GM12892 (cell line): ENCODE measurements at places on chromosomes 6 and 20.

DNA sequence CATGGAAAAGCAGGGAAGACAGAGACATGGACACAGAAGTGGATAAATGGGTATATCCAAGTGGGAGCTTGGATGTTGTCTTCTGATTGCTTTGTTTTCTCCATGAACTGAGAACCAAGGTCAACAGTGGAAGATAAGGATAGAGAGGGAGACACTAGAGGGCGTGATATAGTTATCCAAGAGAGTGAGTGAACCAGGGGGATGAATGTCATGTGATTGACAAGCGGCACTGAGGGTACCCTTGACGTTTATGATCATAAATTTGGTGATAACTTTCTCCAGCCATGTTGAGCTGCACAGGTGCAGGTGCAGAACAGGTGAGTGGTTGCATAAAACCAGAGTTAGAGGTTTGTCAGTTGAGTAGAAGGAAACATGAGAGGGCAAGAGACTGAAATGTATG is 20.7 kb downstream of the EBF4 start:
- no peak for DNase-seq

- no peak for DNase-seq
These were observed 37.4 kb downstream of the VEGFA start for GRCh38 chr6:43807228-43808061.

DNA sequence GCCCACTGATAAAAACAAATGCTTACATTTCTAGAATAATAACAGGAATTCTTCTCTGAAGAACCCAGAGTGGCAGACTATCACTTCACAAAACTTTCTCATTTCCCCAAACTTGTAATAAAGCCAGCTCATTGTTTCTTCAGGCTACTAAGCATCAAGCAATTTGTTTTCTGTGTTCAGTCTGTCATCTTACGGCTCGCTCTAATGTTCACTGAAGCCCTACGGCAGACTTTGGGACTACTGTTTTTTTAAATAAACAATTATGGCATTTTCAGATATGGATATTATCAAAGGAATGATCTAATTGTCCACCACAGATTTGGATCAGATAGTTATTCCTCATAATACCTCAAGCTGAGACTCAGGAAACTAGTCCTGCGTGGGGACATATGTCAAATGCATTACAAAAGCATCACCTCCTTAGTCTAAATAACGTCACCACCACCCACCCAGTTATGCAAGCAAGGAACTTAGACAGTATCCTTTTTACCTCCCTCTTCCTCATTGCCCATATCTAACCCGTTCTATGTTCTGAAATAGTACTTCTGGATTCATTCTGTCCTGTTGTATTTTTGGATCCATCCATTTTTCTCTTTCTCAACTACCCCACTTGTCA is 415.1 kb downstream of the PLCB1 start:
- DNase-seq = no peak

DNA sequence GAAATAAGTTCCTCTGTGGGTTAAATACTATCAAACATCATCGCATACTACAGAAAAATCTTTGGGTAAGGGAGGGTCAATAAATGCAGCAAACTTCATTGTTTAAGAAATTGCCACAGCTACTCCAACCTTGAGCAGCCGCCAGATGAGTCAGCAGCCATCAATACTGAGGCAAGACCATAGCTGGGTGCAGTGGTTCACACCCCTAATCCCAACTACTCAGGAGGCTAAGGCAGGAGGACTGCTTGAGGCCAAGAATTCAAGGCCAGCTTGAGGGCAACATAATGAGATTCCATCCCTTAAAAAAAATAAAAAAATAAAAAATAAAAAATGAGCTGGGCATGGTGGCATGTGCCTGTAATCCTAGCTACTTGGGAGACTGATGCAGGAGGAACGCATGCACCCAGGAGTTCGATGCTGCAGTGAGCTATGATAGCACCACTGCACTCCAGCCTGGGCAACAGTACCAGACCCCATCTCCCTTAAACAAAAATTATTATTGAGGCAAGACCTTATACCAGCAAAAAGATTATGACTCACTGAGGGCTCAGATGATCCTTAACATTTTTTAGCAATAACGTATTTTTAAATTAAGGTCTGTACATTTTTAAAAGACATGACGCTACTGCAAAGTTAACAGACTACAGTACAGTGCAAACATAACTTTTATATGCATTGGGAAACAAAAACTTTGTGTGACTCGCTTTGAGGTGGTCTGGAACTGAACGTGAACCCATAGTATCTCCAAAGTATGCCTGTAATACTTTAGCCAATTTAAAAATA is 8.8 kb downstream of the SRPK1 start:
- no peak for DNase-seq

DNA sequence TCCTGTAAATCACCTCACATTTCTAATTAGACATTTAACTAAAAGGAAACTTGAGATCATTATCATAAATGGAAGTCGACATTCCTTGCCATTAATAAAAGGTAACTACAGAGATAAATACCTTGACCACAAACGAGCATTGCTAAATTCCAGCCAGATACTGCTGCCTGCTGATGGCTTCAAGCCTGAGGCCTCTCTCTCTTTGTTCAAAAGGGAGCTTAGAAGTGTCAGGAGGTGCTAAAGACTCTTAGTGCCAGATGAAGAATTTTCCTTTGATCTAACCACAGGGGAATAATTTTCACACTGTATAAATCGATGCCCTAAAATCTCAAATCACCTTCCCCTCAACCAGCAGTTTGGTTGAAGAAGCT is 248.2 kb upstream of the PMEPA1 start:
- no peak for DNase-seq

GRCh38 chr20:9036593-9036992 is 32.3 kb upstream of the PLCB4 start:
- DNase-seq = no peak

DNA sequence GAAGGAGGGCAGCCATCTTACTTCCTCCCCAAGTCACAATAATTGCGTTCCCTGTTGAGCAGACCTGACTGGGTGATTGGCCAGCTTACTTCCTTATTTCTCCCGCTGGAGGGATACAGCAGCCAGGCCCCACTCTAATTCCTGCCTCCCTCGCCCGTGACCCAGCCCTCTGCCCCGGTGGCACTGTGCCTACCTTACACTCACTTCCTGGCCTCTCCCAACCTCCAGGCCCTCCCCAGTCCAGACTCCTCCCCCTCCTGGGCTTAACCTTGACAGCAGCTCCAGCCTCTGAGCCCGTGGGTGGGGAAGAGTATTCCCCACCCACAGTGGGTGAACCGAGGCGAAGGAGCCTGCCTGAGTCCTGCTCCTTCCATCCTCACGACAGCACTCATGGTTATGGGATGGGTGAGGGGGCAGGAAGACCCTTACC is 3.0 kb downstream of the BAK1 start:
- DNase-seq = no peak

DNA sequence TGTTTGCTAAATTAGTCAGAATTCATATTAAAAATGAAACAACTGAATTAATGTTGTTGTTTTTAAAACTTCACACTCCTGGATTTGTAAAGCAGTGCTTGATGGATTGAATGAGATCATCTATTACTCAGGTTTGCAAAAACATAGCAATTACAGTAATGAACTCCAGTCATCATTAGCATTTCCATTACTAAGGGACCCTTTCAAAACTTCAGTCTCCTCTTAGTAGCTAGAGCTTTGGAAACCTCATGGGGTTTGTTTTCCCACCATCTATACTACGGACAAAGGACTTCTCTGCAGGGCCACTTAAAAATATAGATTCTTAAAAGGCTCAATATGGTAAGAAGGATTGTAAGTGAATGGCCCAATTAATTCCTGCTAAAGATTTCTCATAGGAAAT is 209.9 kb upstream of the PRND start:
- no peak for DNase-seq

DNA sequence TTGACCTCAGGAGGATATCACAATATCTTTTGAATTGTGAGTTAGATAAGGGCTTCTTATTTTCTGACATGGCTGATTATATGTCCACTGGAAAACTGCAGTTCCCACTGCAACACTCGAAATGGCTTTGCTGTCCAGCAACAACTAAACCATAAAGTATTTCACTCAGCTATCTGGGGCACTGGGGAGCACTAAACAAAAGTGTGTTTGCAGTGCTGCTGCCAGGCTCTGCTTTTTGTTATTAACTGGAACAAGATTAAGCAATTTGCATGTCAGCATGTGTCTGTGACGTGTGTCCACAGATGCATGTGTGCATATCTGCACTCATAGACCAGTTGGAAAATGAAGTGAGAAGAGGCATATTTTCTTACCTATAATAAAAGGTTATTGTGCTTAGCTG is 107.8 kb upstream of the CCN2 start:
- no peak for DNase-seq

- no peak for DNase-seq
These were observed 3.0 kb downstream of the GLP1R start for GRCh38 chr6:39051399-39052122.

GRCh38 chr6:16092990-16093389 is 35.9 kb upstream of the MYLIP start:
- DNase-seq = no peak

- no peak for DNase-seq
These were observed 26.7 kb upstream of the TFAP2B start for GRCh38 chr6:50791900-50792508.

DNA sequence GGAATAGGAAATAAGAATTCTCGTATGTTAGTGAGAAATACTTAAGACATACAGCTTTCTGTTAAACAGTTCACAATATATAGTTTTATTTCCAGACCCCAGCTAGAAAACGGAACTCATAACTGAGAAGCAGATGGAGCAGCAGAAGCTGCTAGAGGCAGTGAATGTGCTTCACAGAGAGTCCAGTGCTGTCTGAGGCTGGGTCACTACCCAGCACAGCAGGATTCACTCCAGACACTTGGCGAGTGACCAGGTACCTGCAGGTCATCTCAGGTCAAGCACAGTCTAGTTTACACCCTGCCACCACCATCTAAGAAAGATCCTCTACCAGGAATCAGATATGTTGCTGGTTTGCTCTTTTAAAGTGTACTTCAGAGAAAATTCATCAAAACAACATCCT is 243.1 kb upstream of the RAB32 start:
- DNase-seq = no peak

- DNase-seq = no peak
These were observed 44.9 kb downstream of the SNX9 start for GRCh38 chr6:157867981-157868380.
